ENCODE measurements at places on chromosomes 5 and 9. TPM values are rescaled to one million over a fixed set of nuclear protein-coding genes. Genes with fewer than 3 reads are reported as not detected.

PRRX2 gene
- 13.1 TPM for total RNA-seq

WDR31 gene
- total RNA-seq: 1.3 TPM

WNK2 gene
- total RNA-seq: 89.9 TPM

AHRR gene
- total RNA-seq: 0.33 TPM

C5orf52 gene
- not detected for total RNA-seq

PRLR gene
- total RNA-seq: 0.80 TPM

DNA sequence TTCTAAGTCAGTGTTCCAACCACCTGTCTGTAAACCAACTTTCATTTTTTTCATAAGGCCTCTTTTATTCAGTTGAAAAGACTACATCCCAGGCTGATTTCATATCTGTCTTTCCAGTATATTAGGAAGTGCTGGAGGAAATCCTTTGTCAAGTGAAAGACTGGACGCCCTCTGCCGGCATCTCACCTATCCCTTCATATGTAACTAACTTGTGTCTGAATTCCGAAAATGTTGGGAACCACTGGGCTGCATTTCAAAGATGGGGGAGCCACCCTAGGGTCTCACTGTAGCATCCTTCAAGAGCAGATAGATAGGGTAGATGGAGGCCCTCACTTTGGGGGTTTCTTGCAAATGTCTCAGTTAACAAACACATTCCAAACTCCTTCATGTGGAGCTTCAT is 569.8 kb downstream of the CTNND2 start:
- no peak overlapping the region for H3K4me3 ChIP-seq
- no peaks in the 10 kb centered on the region for H3K27me3 ChIP-seq
- no peaks in the 10 kb centered on the region for H3K36me3 ChIP-seq
- no peaks in the 10 kb centered on the region for H3K4me1 ChIP-seq
- no peak for DNase-seq

- no peaks in the 10 kb centered on the region for H3K36me3 ChIP-seq
- H3K4me1 ChIP-seq: peaks cover 34% of the 10 kb centered on the region
- H3K4me3 ChIP-seq: no peak overlapping the region
These were observed 211.3 kb downstream of the ARHGAP26 start for GRCh38 chr5:142981475-142981874.

- H3K4me3 ChIP-seq: no peak overlapping the region
- peaks cover 18% of the 10 kb centered on the region for H3K4me1 ChIP-seq
- H3K36me3 ChIP-seq: no peaks in the 10 kb centered on the region
- no peak overlapping the region for H3K27ac ChIP-seq
- no peaks in the 10 kb centered on the region for H3K27me3 ChIP-seq
These were observed 424.0 kb downstream of the SH3GL2 start for GRCh38 chr9:18002718-18003438.

- no peak overlapping the region for H3K4me3 ChIP-seq
- no peak overlapping the region for H3K27ac ChIP-seq
- no peaks in the 10 kb centered on the region for H3K27me3 ChIP-seq
- H3K4me1 ChIP-seq: no peaks in the 10 kb centered on the region
These were observed 41.7 kb downstream of the ACTL7B start for GRCh38 chr9:108813951-108814601.

DNA sequence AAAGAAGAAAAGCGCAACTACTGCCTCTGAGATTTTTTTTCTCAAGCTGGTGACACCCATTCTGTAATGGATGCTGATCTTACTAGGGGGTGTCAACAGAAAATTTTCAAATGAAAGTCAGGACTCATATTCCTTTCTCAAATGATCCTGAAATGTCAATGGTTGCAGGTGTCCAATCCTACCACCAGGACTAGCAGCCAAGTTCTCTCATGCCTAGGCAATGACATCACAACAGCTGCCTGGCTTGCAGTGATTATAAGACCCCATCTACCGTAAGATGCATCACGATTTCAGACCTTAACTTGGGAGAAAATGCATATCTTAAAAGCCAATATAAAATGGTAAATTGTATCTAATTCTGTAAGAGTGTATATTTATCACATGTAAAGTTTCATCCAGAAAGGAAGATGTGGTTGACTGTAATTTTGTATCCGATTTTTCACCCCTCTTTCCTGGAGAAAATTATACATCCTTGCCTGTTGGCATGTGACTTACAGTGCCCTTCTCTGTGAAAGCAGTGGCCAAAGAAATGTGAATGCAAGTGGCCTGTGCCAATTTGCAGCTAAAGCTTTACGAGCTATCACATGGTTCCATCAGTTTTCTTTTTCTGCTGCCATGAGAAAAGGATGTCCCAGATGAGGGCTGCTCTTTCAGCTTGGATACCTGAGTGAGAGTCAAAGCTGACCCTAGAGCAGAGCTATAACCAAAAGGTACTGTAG is 104.4 kb downstream of the DENND1A start:
- H3K27ac ChIP-seq: no peak overlapping the region
- no peaks in the 10 kb centered on the region for H3K36me3 ChIP-seq
- H3K4me3 ChIP-seq: no peak overlapping the region
- no peaks in the 10 kb centered on the region for H3K27me3 ChIP-seq
- H3K4me1 ChIP-seq: no peaks in the 10 kb centered on the region

- DNase-seq: no peak
- H3K27ac ChIP-seq: no peak overlapping the region
- H3K4me1 ChIP-seq: no peaks in the 10 kb centered on the region
- H3K27me3 ChIP-seq: no peaks in the 10 kb centered on the region
- peaks cover 69% of the 10 kb centered on the region for H3K36me3 ChIP-seq
- H3K4me3 ChIP-seq: no peak overlapping the region
These were observed 84.6 kb downstream of the IARS1 start for GRCh38 chr9:92208693-92209524.

DNA sequence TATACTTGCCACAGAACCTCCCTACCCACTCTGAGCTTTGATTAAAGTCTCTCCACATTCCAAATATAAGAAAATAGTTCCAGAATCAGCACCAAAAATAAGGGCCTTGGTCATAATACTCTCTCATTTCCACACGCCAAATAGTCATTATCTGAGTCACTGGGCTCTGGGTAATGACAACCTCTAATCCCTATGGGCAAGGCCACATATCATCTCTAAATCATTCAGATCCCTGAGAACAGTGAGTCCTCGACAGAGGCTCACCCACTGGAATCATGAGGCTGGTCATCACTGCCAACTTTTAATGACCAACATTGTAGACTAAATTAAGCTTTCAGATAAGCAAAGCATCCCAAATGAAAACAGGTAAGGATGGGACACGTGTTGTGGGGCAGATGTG is 28.1 kb downstream of the FAM114A2 start:
- H3K27me3 ChIP-seq: no peaks in the 10 kb centered on the region
- H3K4me3 ChIP-seq: no peak overlapping the region
- H3K4me1 ChIP-seq: peaks cover 10% of the 10 kb centered on the region
- peaks cover 22% of the 10 kb centered on the region for H3K36me3 ChIP-seq
- H3K27ac ChIP-seq: no peak overlapping the region
- no peak for DNase-seq

Data from esophagus muscularis mucosa (tissue), 4 donors.